ENCODE measurements at places on chromosomes 3 and 15.

DNA sequence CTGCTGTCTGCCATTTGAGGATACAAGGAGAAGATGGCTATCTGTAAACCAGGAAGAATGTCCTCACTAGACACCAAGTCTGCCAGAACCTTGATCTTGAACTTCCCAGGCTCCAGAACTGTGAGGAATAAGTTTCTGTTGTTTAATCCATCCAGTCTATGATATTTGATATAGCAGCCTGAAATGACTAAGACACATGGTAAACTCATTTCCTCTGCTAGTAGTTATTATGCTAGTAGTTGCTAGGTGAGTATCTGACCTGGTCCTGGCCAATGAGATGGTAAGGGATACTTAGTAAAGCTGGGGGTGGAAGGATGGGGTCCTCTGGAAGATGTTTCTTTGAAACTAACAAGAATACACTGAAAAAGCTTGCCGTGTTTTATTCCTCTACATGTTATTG is 280.7 kb upstream of the ARHGEF26 start:
- no peak for DNase-seq

DNA sequence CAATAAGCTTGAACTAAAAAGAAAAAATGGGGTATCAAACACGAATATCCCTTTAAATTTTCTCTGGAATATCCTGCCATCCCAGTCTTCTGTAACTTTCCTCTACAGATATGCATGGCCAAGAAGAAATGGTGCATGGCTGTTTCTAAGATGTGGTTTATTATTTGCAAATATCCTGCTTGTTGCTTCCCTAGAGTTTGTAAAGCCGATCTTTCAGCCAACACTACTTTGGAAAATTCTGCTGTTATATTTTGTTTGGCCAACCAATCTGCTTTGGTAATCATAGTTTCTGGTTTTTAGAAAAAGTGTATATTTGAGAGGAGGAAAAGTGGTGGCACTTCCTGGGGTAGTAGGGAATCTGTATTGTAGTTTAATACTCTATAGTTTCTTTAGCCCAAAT is 13.9 kb downstream of the PHLDB2 start:
- no peak for DNase-seq

DNA sequence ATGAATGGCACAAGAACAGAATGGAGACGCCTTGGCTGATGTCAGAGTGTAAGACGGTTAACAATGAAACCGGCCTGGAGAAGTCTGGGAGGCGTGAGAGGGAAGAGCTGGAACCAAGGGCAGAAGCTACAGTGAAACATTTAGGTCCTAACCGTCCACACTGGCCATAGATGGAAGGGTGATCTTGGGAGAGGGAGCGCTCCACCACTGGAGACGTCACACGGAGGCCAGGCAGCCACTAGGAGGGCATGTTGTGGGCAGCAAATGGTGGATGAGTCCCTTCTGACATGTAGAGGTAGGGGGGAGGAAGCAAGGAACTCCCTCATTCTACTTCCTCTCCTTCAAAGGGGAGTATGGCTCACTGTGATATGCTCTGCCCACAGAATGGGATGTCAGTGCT is 23.8 kb downstream of the FEM1B start:
- DNase-seq = no peak

DNA sequence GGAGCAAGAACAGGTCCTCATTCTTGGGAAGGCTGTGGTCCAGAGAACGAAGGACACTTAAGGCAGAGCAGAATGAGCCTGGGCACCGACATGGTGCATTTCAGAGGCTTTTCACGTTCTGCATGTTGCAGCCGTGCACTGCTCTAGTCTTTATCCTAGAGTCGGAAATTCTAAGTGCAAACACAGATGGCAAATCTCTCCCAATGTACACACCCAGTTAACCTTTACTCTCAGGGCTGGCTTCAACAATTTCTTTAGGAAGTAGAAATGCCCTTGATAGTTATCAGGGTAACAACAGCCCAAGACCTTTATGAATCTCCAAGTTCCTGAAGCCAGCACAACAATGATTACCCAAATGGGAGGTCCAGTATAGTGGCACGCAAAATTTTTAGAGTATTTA is 39.1 kb upstream of the LRTM1 start:
- DNase-seq = no peak

DNA sequence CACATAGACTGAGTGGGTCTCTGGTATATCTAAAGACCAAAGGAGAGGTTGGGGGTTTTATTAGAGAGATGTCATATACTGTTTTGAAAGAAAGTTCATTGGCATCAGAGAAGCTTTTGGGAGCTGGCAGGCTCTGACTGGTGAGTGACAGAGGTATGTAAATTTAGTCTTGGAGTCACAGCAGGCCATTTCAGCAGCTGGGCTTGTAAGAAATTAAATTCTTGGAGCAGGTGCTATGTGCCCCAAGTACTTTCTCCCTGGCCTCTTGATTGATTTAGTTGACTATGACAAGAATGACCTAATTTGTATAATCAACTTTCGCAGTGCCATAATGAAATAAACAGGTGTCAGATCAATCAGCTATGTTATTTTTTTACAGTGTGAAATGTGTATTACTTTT is 47.8 kb upstream of the CDAN1 start:
- DNase-seq = no peak

GRCh38 chr3:4987538-4988296 is 8.5 kb downstream of the BHLHE40 start:
- no peak for DNase-seq

DNA sequence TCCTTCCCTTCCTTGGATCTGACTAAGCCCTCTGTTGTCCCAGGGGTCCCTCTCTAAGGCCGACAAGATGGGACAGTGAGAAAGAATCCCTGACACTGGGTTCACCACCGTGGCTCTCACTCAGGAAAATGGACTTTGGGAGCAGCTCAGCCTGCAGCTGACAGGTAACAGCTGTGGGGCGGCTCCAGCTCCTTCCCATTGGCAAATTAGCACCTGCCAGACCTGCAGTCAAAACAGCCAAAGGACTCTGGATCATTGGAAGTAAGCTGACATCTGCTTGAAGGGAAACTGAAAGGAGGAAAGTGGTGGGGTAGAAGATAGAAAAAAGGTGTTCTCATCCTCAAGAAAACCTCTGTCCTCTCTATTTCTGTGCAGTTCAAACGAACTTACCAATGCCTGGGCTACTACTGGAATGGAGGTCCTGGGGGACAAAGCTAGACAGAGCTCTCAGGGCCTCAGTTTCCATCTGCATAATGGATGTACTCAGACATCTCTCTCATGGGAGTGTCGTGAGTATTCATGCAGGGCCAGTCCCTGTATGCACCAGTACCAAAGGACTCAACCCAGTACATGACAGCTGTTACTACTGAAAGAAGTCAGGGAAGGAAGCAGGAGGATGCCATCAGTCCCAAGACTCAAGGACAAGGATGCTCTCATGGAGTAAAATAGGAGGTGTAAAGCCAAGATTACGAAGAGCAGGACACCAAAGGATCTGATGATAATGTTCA is 53.6 kb upstream of the DCLK3 start:
- no peak for DNase-seq

GRCh38 chr3:121661376-121661775 is 673 bp upstream of the HCLS1 start:
- no peak for DNase-seq
